Mammary epithelial cell (primary cell): ENCODE measurements at places on chromosomes 1 and 21. TPM values are rescaled to one million over a fixed set of nuclear protein-coding genes. Genes with fewer than 3 reads are reported as not detected.

DNA sequence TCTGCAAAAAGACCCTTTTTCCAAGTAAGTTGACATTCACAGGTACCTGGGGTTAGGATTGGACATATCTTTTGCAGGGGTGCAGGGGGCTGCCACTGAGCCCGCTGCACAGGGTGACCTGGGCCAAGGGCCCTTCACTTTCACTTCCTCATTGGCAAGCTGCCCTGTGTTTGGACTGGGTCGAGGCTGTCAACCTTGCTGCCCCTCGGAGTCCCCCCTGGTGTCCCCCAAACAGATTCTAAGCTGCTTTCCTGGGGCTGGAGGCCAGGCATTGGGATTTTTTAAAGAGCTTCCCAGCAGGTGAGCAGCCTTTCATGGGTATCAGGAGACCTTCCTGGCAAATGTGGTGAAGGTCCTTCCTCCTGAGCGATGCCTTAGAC lies 7.9 kb upstream of the UMODL1 start:
- no peak for DNase-seq

DNA sequence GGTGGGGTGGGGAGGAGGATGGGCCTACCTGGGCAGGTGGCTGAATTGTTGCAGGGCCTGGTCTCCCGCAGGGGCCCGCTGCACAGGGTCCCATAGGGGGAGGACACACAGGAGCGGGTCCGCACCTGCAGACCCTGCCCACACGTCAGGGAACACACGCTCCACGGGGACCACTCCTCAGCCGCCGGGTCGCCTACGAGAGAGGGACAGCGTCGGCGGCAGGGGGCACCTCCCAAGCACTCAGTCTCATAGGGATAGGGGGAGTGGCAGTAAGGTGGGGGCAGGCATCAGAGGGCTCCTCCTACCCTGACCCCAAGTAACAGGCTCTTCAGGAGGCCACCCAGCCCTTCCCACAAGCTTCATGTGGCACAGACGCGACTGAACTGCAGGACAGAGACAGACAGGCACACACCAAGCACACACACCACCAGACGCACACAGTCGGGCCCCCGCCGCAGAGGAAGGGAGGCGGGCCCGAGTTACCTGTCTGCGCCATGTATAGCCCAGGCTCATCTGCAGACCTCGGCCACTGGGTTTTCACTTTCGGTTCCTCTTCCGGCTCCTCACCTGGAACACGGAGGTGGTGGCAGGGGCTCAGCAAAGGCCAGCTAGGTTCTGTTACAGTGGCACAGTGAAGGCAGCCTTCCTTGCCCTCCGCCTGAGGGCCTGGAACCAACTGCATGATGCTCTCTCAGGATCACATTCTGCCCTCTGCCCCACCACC lies 19.8 kb downstream of the ADGRB2 start:
- DNase-seq: no peak

The BATF3 gene
- total RNA-seq: not detected

The MIXL1 gene
- not detected for total RNA-seq
